Left lobe of liver (tissue), 2 donors: ENCODE measurements at places on chromosomes 1 and 21.

DNA sequence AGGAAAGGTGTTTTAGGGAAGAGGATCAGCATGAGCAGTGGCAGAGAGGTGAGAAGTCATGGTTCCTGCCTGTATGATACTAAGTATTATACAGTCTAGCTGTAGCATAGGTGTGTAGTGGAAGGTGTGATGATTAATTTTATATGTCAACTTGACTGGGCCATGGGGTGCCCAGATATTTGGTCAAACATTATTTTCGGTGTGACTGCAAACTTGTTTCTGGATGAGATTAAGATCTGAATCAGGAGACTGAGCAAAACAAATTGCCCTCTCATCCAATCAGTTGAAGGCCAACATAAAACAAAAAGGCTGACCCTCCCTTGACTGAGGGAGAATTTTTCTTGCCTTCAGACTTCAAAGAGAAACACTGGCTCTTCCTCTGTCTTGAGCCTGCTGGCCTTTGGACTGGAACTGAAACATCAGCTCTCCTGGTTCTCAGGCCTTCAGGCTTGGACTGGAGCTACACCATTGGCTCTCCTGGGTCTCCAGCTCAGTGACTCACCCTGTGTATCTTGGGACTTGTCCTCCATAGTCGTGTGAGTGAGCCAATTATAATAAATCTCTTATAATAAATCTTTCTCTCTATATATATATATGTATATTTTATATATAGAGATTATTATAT, 6.8 kb upstream of the CDC42 start:
- DNase-seq: no peak

- no peak for DNase-seq
These were observed 1128.7 kb downstream of the AMY1C start for GRCh38 chr1:104878203-104878909.

- no peak for DNase-seq
These were observed 46.4 kb upstream of the SIPA1L2 start for GRCh38 chr1:232676307-232676706.

- no peak for DNase-seq
These were observed 37.1 kb upstream of the MCOLN3 start for GRCh38 chr1:85085417-85085816.

GRCh38 chr1:36675931-36676562, 193.3 kb upstream of the CSF3R start:
- DNase-seq: no peak
